ENCODE measurements at places on chromosomes 5 and 9.

GRCh38 chr5:162248107-162248713, 180.6 kb downstream of the GABRG2 start:
- DNase-seq, result peak; percentile 29

DNA sequence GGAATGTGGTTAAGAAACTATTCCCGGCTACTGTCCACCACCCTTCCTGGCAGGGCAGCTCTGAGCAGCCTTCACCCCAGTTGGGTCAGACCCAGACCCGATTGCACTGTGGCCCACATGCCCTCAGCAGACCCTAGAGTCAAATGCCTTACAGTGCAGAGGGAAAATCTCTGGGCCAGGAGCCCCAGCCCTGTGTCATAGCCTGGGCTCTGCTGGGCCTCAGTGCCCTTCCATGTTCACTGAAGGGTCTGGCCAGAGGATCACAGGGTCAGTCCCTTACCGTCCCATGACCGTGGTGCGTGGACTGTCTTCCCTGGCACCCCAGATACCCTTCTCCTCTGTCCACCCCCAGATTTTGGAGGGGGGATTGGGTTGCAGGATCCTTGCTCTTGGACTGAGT, 73.5 kb upstream of the COL5A1 start:
- no peak for DNase-seq

DNA sequence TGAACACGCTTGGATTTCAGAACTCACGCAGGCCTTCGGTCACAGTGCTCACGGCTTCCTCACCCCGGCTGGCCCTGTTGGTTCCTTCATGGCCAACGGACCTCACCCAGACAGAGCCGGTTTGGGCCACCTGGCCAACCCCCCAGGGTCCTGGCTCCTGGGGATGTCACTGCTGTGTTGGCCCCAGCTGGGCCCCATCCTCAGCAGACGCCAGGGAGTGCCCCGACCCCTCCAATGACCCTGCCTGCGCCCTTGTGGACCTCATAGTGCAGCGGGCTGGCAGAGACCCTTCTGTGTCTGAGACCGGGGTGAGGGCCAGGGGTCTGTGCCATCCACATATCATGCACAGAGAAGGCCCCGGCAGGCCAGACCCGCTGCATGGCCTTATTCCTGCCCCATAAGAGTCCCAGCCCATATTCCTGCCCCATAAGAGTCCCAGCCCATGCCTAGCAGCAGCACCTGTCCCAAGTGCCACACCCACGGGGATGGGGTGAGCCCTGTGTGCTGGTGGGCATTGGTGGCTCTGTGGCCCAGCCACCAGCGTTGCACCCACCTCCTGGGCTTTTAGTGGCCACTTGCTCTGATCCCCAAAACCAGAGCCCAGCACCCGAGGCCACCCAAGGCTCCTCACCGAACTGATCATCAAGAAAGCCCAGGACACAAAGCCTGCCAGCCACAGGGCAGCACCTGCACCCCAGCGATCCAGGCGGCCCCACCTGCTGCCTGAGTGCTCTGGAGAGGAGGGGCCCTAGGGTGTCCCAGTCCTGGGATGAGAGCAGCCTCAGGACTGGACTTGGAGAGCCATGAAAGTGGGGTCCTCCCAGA, 1.3 kb upstream of the LPCAT1 start:
- DNase-seq, result no peak

- no peak for DNase-seq
Observed at GRCh38 chr5:59249726-59250125, 643.8 kb downstream of the PDE4D start.

- DNase-seq, result no peak
Observed at GRCh38 chr5:77328930-77329647, 118.6 kb downstream of the PDE8B start.

DNA sequence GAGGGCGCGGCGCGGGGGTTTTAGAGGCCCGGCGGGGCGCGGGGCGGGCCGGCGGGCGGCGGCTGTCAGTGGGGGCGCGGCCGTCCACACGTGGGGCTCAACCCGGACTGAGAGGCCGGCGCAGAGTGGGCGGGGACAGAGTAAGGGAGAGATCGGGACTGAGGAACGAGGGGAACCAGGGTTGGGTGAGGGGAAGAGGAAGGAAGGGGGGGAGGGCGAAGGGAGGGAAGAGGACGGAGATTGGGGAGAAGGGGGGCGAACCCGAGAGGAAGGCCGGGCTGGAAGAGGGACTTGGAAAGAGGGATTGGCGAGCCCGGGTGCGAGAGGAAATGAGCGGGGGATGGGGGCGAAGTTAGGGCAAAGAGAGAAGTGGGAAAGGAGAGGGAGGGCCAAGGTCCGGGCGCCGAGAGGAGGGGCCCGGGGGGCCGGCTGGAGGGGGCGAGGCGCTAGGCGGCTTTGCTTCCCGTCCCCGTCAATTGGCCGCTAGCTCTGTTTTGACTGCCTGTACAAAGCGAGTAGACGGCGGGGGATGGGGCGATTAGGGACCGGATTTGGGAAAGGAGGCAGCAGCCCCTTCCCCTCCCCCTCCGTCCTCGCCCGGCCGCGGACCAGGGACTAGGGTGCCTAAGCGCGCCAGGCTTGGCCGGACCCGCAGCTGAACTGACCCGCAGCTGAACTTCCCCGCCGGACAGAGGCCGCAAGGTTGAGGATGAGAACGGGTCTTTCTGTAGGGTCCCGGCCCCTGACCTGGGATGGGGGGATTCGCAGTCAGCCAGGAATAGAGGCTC, 399 bp upstream of the FBN2 start:
- DNase-seq, result peak; percentile 16

GRCh38 chr9:111663301-111663823, 2.0 kb downstream of the GNG10 start:
- no peak for DNase-seq

DNA sequence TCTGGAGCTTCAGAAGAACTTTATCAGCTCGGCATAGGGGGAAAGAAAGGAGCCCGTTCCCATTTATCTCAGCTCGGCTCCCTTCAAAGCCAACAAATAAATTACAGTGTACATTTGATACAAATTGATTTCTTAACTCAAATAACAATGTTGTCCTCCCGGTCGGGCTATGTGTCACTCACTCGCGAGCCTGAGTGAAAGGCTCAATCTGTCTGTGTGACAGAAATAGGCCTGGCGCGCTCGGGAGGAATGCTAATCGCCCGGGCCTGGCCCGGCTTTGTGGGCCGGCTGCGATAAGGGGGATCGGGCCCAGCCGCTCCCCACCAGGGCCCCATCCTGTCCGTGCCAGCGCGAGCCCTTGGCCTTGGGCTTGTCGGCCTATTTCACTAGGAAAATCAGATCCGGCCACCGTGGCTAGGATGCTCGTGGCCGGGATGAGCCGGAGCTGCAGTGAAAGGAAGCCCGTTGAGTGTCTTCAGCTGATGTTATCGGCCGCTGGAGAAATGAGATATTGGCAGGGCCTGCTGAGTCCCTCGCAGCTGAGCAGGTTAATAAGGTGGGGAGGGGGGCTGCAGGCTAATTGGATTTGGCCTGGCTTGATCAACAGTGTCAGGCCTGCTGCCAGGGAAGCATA, 258.7 kb downstream of the IRX1 start:
- peak; percentile 18 for DNase-seq

- no peak for DNase-seq
Observed at GRCh38 chr5:127723571-127723970, 20.4 kb downstream of the CCDC192 start.

GRCh38 chr9:130443840-130444492, 795 bp upstream of the ASS1 start:
- no peak for DNase-seq

DNA sequence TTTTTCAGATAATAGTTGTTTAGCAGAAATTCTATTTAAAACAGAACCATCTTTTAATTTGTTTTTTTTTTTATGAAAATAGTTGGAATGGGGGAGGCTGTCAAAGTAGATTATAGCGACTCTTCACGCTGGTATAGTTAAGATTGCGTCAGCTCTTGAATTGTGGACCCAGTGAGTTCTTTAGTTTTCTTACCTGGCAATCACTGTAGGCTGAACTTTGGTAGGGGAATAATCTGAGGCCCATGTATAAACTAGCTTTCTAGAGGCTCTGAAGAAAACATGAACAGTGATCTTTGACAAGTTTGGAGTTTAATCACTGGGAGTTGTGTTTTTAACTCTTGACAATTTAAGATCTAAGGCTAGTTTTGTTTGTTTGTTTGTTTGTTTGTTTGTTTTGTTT, 80.8 kb downstream of the CD180 start:
- DNase-seq, result no peak

DNA sequence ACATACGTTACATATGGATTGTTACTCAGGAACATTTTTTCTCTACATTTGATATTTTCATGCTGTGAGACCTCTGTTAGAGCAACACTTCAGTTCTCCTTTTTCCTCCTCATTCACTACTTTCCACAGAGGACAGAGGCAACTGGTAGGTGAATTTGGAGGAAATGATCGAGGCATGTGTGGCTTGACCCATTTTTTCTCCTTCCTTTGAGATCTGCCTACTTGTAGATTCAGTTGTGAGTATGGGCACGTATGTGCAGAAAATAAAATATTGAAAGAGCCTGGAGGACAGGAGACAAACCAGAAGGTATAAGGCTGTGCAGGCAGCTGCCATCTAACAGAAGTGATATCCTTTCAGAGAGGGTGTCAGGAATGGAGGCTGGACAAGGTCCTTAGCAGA, 19.2 kb upstream of the KIF2A start:
- no peak for DNase-seq

- DNase-seq, result no peak
Observed at GRCh38 chr9:84838879-84839278, 169.3 kb downstream of the NTRK2 start.

DNA sequence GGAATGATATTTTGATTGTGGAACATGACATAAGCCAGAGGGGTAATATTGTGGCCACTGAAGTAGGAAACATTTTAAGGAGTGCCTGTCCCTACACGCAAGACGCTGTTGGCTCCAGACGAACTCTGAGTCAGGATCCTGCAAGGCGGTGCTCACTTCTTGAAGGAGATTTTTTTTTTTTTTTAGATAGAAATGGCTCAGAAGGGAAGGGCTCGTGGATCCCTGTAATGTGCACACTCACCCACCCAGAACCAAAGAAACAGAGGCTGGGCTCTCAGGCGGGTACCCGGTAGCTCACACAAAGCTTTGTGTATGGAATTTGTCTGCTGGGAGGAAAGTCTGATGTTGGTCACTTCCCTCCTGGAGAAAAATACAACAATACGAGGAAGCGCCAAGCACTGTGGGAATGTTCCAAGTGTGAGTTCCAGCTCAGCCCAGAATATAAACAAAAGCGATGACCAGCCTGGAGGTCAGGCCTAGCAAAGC, 25.7 kb downstream of the RAPGEF1 start:
- DNase-seq, result no peak

GRCh38 chr9:88915916-88916315, 75.4 kb upstream of the S1PR3 start:
- no peak for DNase-seq

- DNase-seq, result peak; percentile 56
Observed at GRCh38 chr9:126581893-126582292, 31.8 kb upstream of the LMX1B start.

DNA sequence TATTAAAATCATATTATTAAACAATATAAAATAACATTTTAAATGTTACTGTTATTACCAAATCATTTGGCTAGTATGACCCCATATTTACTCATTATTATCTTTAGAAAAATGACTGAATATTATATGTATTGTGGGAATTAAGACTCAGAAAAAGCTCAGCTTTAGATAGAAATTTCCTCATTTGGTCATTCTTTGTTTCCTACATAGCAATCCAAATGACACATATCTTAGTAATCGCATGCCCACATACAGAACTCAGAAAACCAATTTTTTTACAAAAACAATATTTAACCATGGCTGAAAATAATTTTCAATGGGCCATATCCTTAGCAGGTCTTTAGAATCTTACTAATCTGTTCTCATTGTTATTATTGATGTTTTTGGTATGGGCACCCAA, 53.8 kb upstream of the TSLP start:
- DNase-seq, result no peak

- peak; percentile 45 for DNase-seq
Observed at GRCh38 chr5:180117000-180117725, 45.6 kb upstream of the RNF130 start.

DNA sequence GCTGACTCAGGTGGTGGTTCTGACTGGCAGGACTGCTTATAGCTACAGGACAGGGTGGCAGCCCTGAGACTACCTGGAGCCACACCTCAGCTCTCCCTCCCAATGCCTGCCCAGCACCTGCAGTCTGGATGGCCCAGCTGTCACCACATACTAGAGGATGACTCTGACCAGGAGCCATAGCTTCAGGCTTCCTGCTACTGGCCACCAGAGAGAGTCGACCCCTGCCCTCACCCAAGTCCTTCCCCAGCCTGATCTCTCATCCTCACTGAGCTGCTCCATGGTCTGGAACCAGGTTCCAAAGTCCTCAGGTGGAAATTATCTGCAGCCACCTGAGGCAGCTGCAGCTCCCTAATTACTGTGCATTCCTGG, 25.6 kb upstream of the TDRD7 start:
- DNase-seq, result no peak

- DNase-seq, result no peak
Observed at GRCh38 chr9:88056876-88057275, 81.4 kb downstream of the SPATA31C2 start.

DNA sequence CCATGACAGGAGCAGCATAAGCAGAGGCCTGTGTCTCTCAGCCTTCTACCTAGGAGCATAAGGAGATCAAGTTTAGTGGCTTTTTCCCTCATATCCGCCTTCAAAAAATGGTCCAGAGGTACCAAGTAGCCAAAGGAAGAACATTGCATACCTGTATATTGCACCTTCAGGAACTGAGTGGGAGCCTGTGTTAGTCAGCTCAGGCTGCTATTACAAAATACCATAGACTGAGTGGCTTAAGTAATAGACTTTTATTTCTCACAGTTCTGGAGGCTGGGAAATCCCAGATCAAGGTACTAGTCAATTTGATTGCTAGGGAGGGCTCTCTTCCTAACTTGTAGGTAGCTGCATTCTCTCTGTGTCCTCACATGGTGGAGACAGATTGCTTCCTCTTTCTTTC, 597.4 kb upstream of the PTGER4 start:
- DNase-seq, result no peak

GRCh38 chr5:98624145-98624880, 149.2 kb upstream of the RGMB start:
- DNase-seq, result no peak

GRCh38 chr9:94703488-94704140, 22.9 kb upstream of the AOPEP start:
- no peak for DNase-seq

DNA sequence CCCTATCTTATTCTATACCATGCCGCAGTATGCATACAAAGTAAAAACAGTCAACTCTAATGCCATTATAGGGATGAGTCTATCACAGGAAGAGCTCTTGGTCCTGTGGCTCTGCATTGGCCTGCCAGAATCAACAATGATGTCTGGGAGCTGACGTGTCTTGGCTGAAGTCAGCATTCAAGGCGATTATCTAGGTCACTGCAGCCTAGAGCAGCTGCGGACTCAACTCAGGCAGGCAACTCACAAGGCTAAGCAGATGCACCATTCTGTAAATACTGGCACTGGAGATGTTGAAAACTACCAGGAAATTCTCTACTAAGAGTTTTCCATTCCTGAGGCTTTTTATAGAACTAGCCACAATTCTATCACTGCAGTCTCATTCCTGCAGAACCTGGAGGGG, 13.3 kb downstream of the SPATA9 start:
- no peak for DNase-seq

- no peak for DNase-seq
Observed at GRCh38 chr9:109051733-109052132, 38.4 kb upstream of the CTNNAL1 start.

- DNase-seq, result no peak
Observed at GRCh38 chr5:154567155-154567554, 89.1 kb upstream of the HAND1 start.

- no peak for DNase-seq
Observed at GRCh38 chr5:109857405-109858031, 167.8 kb downstream of the MAN2A1 start.

Measured in SK-N-SH (cell line).